ENCODE measurements at places on chromosomes 3 and 15. TPM values are rescaled to one million over a fixed set of nuclear protein-coding genes. Genes with fewer than 3 reads are reported as not detected.

The NEK10 gene
- total RNA-seq: 0.80 TPM

The CYP1A2 gene
- not detected for total RNA-seq

DNA sequence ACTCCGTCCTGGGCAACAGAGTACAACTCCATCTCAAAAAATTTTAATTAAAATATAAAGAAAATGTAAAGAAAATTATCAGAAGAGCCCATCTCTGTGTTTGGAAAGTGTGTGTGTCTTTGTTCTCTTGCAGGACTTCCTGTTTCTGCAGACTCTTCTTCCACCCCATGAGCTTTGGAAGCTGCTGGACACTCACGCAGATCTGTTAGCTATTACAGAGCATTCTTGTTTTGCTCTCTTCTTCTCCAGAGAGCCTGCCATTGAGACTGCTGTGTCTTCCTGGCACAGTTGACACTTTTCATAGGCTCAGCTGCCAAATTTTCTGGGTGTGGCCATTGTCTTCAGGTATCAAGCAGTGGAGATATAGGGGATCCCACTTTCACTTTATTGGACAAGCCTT is 6.0 kb upstream of the CCR8 start:
- no peaks in the 10 kb centered on the region for H3K27me3 ChIP-seq
- no peak overlapping the region for H3K4me3 ChIP-seq
- peaks cover 22% of the 10 kb centered on the region for H3K4me1 ChIP-seq
- no peaks in the 10 kb centered on the region for H3K36me3 ChIP-seq
- no peak overlapping the region for H3K27ac ChIP-seq

The EXD1 gene
- not detected for total RNA-seq

- H3K36me3 ChIP-seq: no peaks in the 10 kb centered on the region
- no peaks in the 10 kb centered on the region for H3K4me1 ChIP-seq
- no peaks in the 10 kb centered on the region for H3K27me3 ChIP-seq
- H3K4me3 ChIP-seq: no peak overlapping the region
Observed at GRCh38 chr3:181629029-181629428, 82.7 kb upstream of the SOX2 start.

The LHFPL4 gene
- not detected for total RNA-seq

The RETNLB gene
- total RNA-seq: not detected

The ZDHHC3 gene
- 39.5 TPM for total RNA-seq

DNA sequence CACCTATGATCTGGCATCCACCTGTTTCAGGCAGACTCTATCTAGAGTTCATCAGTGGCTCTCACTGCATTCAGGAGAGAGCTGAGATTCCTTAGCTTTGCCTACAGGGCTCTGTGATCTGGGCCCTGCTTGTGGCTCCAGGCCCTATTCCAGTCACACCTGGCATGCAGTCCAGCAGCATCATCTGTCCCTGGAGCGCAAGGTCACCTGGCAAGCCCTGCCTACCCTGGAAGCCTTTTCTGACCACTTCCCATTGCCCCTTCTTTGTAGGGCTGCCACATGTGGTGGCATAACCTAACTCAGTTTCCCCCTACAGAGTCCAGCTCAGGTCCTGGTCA is 115.1 kb upstream of the PLXNA1 start:
- H3K4me1 ChIP-seq: no peaks in the 10 kb centered on the region
- H3K4me3 ChIP-seq: no peak overlapping the region
- H3K36me3 ChIP-seq: peaks cover 18% of the 10 kb centered on the region

- no peak overlapping the region for H3K27ac ChIP-seq
- H3K4me1 ChIP-seq: peaks cover 10% of the 10 kb centered on the region
- peaks cover 8% of the 10 kb centered on the region for H3K36me3 ChIP-seq
- H3K4me3 ChIP-seq: no peak overlapping the region
Observed at GRCh38 chr15:73600413-73601335, 32.5 kb downstream of the NPTN start.

DNA sequence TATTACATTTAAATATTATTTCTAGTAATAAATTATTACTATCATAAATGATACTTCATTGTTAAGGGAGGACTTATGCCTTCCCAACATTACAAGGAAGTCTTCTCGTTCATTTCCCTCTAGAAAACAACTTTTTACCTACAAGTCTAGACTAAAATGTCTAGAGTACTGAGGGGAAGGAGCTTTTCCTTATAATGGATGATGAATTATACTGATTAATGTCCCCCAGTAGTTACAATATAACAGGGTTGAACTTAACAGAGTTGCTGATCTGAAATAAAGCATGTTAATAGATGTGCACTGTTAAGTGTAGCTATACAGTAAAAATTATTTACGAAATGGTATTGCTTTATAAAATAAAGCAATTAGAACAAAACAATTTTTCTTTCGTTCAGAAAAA is 2.7 kb upstream of the MNS1 start:
- H3K27me3 ChIP-seq: peaks cover 26% of the 10 kb centered on the region
- no peak overlapping the region for H3K27ac ChIP-seq
- H3K36me3 ChIP-seq: peaks cover 1% of the 10 kb centered on the region
- peaks cover 23% of the 10 kb centered on the region for H3K4me1 ChIP-seq
- DNase-seq: no peak
- H3K4me3 ChIP-seq: no peak overlapping the region

DNA sequence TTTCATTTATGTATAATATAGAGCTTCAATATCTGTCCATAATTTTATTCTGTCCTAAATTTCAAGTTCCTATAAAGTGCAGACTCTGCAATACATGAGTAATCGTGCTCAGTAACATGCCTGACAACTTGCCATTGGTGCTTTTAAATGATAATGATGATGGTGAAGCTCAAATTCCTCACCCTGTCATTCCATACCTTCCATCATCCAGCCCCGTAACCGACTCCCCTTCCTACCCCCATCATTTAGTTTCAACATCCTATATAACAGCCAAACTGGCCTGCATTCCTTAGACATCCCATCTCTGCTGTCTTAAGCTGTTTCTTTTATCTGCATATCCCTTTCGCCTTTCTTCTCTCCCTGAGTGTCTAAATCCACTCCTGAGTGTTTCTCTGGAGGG is 67.2 kb upstream of the DLG1 start:
- H3K27me3 ChIP-seq: no peaks in the 10 kb centered on the region
- no peak overlapping the region for H3K4me3 ChIP-seq
- peaks cover 3% of the 10 kb centered on the region for H3K36me3 ChIP-seq
- H3K4me1 ChIP-seq: no peaks in the 10 kb centered on the region
- no peak overlapping the region for H3K27ac ChIP-seq
- no peak for DNase-seq

The CHAC1 gene
- total RNA-seq: 43.9 TPM

GRCh38 chr15:60134609-60135008 is 130.5 kb downstream of the FOXB1 start:
- peaks cover 27% of the 10 kb centered on the region for H3K27me3 ChIP-seq
- H3K36me3 ChIP-seq: no peaks in the 10 kb centered on the region
- no peak overlapping the region for H3K4me3 ChIP-seq
- H3K4me1 ChIP-seq: peaks cover 3% of the 10 kb centered on the region
- DNase-seq: no peak

- H3K27me3 ChIP-seq: no peaks in the 10 kb centered on the region
- H3K4me3 ChIP-seq: no peak overlapping the region
- H3K27ac ChIP-seq: no peak overlapping the region
- DNase-seq: no peak
- peaks cover 3% of the 10 kb centered on the region for H3K4me1 ChIP-seq
Observed at GRCh38 chr3:129389572-129389937, 38.9 kb downstream of the EFCAB12 start.

The AMT gene
- total RNA-seq: 0.42 TPM

DNA sequence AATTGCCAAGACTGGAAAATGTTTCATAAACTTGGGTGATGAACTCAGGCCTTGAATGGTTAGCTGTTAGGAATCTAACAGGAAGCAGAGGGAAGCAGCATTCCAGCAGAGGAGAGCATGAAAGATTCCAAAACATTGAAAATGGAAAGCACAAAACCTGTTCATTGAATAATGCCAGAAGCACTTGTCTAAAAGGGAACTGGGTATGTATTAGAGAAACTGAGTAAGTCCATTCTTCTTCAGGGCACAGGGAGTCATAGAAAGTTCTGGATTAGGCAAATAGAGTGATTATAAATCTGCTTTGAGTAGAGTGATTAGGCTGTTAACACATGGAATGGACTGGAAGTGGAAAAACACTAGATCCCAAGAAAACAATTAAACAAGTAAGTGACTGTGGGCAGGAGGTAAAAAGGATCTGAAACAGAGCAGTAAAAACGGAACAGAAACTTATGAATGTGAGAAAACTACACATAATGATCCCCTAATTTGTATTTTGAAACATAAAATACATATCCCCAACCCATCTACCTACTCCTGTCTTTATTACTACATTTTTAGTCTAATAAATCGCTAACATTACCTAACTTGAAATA is 343.4 kb downstream of the TBC1D5 start:
- H3K27me3 ChIP-seq: no peaks in the 10 kb centered on the region
- no peak overlapping the region for H3K27ac ChIP-seq
- no peak overlapping the region for H3K4me3 ChIP-seq
- peaks cover 17% of the 10 kb centered on the region for H3K36me3 ChIP-seq
- H3K4me1 ChIP-seq: no peaks in the 10 kb centered on the region

GRCh38 chr15:43408789-43409188 is 37.9 kb downstream of the TUBGCP4 start:
- H3K36me3 ChIP-seq: peaks cover 20% of the 10 kb centered on the region
- no peaks in the 10 kb centered on the region for H3K27me3 ChIP-seq
- H3K4me3 ChIP-seq: no peak overlapping the region

The NOX5 gene
- not detected for total RNA-seq

The RPL15 gene
- 2,473 TPM for total RNA-seq

DNA sequence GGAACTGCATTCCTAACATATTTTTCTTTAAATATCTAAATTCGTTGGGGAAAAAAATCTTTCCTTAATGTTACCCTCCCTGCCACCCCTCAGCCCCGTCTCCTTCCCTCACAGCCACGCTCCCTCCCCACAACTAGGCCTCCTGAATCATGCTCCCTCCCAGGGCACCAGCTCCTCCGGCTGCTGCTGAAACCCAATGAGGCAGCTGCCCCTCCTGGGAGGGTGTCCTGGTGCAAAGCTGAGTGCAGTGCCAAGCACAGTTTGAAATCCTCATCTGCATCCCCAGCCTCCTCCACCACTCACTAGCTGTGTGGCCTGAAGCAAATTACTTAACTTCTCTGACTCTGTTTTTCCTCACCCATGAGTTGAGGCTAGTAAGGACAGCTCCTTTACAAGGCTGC is 2.7 kb upstream of the NR2E3 start:
- no peaks in the 10 kb centered on the region for H3K4me1 ChIP-seq
- H3K27me3 ChIP-seq: peaks cover 6% of the 10 kb centered on the region
- no peak for DNase-seq
- no peaks in the 10 kb centered on the region for H3K36me3 ChIP-seq

GRCh38 chr15:51077221-51078153 is 17.2 kb downstream of the TNFAIP8L3 start:
- peak; percentile 76 for DNase-seq
- H3K4me3 ChIP-seq: peak overlapping the region; percentile 73
- peaks cover 35% of the 10 kb centered on the region for H3K4me1 ChIP-seq
- H3K36me3 ChIP-seq: peaks cover 2% of the 10 kb centered on the region

DNA sequence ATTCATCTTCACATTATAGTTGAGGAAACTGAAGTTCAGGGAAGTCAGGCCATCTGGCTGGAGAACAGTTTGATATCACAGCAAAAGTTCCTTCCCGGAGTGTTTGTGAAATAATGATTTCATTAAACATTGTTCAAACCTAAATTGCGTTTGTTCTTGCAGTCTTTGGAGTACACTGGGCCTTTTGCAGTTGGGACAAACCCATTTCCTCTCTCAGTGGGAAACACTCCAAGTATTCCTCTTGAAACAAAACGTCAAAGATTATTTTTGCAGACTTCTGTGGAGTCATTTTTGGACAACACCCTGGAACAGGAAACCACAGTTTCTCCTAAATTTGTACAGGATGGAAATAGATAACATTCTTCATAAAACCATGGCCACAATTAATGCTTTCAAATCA is 287.5 kb downstream of the PTPRG start:
- no peaks in the 10 kb centered on the region for H3K4me1 ChIP-seq
- H3K27me3 ChIP-seq: peaks cover 9% of the 10 kb centered on the region
- H3K36me3 ChIP-seq: no peaks in the 10 kb centered on the region
- DNase-seq: no peak
- H3K27ac ChIP-seq: no peak overlapping the region

The TM6SF1 gene
- 1.6 TPM for total RNA-seq

The TPM1 gene
- 5.4 TPM for total RNA-seq

DNA sequence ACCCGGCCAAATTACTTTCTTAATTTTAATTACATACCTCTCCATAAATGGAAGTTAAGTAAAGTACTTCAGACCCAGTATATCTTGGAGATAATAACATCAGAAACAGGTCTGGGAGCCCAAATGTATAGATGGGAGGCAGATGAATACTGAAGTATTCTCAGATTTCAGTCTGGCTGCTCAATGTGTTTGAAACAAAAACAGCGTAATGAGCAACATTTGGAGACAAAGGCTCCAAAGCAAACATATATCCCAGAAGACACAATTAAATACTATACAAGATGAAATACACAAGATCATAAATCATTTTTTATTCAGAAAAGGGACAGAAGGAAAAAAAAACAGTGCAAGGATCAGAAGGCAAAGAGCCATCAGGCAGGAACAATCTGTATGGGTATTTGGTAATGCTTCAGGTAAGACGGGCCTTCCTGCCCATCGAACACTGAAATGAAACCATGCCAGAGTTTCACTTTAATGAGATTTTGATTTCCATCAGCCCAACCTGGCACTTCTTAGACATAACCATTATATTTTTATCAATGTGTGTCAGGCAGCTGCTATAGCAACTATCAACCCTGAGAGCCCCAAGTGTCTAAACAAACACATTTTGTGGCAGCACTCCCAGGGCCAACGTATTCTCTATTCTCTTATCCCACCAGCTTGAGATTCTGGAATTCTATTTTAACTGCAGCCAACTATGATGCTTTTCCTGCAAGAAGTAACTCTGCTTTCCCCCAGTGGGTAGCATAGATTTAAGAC is 210.8 kb downstream of the STT3B start:
- no peaks in the 10 kb centered on the region for H3K27me3 ChIP-seq
- no peaks in the 10 kb centered on the region for H3K36me3 ChIP-seq
- H3K27ac ChIP-seq: no peak overlapping the region
- no peak for DNase-seq

- H3K27me3 ChIP-seq: no peaks in the 10 kb centered on the region
- peaks cover 28% of the 10 kb centered on the region for H3K4me1 ChIP-seq
- peaks cover 5% of the 10 kb centered on the region for H3K36me3 ChIP-seq
- no peak overlapping the region for H3K4me3 ChIP-seq
- DNase-seq: no peak
Observed at GRCh38 chr3:143832433-143832832, 15.8 kb downstream of the SLC9A9 start.

The AGTR1 gene
- total RNA-seq: not detected
